Activated T-cell treated with anti-CD3 and anti-CD28 coated beads for 24 hours (primary cell): ENCODE measurements at places on chromosomes 2 and 18.

- DNase-seq: no peak
These were observed 73.4 kb downstream of the MARCHF4 start for GRCh38 chr2:216298719-216299495.

DNA sequence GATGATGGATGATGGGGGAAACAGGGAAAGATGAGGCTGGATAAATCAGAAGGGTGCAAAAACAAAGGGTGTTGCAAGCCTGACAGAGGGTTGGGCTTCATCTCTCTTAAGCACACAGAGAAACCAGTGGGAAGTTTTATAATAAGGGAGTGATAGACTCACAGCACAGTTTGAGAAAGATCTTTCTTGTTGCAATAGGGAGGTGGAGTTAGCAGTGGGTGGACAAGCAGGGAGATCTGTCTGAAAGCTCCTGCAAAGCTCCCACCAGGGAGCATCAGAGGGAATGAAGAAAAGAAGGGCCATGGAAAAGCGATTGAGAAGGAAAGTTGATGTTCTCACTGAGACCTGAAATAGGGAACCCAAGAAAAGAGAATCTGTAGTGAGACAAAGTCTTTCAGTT lies 64.9 kb downstream of the BOD1L2 start:
- DNase-seq: no peak

DNA sequence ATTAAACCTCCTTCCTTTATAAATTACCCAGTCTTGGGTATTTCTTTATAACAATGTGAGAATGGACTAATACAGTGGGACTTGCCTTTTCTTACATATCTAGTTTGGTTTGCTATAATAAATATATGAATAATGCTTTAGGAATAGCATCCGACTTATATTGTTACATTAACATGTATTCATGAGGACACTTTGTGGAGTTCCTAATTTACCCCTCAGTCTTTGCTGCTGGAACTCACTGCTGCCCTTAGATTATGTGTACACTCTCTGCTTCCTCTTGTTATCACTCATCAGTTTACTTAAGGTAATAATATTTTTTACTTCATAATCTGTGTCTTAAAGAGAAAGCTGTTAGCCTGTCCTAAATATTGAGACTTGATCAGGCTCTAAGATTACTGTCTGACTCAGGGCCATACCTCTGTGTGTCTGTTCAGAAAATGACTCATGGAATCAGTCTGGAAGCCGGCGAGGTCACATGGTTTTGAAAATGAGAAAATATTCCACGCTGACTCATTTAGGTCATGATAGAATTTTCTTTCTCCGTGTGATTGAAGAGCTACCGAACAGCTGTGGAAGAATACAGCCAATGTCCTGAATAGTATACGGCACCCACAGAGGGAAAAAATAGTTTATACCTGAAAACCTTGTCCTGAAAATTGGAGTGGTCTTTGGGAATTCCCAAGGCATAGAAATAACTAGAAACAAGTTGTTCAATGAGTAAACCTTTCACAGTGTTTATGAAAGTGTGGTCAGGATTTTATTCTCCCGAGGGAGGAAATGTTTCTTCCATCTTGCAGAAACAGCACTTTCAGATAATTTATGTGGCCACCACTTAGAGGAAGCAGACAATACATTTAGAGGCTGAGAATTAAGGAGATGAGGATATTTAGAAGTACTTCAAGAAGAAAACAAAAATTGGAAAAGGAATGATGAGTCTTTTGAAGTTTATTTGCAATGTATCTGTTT lies 156.4 kb downstream of the DSEL start:
- peak; percentile 40 for DNase-seq

DNA sequence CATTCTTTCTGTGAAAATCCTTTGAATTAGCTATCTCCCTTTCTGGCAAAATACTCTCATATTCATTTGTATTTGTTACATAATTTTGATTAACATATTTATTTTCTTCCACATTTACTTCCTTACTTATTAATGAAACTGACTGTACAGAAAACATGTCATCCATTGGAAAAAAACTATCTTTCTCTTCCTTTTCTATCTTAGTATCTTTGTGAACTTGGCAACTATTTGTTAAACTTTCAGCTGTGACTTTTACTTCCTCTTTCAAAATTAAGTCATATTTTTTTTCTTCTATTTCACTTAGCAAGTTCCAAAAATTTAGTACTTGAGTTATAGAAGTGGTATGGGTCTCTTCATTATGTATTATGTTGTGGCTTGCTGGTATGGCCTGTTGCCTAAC lies 2.6 kb downstream of the RAD51AP2 start:
- DNase-seq: no peak

- no peak for DNase-seq
These were observed 129.9 kb downstream of the SPTBN1 start for GRCh38 chr2:54586062-54586461.

DNA sequence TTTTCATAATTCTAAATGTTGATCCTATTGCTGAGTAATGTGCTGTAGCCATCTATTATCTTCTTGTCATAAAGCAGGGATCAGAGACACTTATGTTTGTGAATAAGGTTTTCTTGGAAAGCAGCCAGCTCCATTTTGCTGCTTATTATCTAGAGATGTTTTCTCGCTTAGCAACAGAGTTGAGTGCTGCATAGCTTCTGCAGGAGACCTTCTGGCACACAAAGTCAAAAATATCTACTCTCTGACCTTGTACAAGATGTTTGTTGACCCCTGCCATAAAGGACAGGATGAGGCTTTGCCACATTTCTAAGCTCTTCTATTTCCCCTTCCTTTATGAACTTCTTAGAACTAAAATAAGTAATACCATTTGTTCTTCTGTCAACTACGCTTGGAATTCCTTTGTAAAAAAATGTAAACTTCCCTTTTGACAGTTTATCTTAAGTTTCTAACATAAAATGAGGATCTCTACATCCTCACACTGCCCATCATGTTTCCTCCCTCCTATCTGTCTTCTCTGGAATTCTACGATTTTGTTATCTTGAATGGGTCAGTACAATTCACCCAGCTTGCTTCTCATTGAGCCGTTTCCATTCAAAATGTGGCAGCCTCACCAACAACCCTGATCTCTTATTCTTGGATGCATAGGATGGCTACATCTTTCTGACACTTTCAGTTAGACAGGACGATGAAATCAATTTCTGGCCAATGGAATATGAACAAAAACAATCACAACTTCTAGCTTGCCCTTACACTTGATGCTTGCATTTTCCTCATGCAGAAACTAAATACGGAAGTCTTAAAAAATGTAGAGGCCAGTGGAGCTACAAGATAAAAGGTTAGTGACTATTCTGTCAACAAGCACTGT lies 1377.0 kb downstream of the SUCLG1 start:
- no peak for DNase-seq

DNA sequence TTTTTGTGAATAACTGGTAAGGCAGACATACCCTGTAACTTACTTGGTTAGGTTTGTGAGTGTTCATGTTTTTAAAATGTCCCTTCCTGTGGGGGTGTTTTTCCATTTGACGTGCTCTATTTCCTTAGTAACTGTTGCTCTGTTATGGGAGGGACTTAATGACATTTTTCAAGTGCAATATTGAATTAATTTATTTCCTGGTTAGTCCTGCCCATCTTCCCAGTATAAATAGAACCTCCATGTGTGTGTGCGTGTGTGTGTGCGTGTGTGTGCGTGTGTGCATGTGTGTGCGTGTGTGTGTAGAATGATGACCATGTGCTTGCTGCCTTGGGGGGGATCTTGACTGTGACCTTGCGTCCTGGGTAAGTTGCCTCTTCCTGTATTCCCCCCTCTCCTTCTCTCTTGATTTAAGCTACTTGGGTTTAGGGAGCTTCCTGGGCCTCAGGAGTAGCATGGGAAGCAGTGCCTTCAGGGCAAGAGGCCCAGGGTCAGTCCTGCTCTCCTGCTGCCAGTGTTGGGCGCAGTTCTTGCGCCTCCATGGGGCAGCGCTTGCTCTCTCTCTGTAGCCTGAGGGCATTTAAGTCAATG lies 163.9 kb downstream of the LDLRAD4 start:
- DNase-seq: no peak

DNA sequence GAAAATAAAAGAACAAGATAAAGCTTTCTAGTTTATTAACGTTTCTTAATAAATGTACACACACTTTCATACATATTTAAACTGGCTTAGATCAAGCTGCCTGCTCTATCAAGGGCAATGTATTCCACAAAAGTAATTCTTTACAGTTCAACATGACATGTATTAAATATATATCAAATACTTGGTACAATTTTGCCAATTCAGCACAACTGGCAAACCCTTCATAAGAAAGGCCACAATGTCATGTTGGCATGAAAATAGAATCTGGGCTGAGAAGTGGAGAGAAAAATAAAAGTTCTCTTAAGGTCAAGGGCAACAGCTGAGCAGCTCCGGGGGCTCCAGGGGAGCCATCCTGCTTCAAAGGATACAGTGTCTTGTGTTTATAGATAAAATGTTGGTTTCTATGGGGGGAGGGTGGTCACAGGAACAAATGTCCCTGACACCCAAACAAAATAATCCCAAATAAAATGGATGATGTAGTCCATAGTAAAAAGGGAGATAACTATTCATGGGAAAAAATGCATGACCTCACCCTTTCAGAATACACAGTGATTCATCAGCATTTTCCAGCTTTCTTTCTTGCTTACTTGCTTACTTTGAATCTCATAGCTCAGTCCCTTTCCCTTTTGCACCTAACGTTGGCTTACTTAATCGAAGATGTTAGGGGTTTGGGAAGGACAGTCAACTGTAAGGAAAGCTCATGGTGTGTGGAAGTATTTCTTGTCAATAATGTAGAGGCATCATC lies 494.9 kb downstream of the NYAP2 start:
- no peak for DNase-seq

- no peak for DNase-seq
These were observed 41.1 kb downstream of the IWS1 start for GRCh38 chr2:127485051-127485693.

DNA sequence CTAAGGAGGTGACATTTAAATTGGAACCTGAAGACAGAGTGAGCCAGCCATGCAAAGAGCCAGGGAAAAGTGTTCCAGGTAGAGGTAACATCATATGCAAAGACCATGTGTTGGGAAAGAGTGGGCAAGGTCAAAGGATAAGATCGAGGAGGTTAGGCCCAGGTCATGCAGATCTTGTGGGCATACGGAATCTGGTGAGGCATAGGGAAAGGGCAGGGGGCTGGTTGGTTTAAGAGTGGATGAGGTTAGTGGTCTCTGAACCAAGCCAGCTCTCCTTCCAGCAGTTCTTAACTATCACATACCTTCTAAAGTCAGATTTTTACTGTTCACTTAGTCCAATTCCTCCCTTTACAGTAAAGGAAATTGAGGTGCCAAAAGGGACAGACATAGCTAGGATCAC lies 3.0 kb downstream of the ANKRD53 start:
- no peak for DNase-seq

DNA sequence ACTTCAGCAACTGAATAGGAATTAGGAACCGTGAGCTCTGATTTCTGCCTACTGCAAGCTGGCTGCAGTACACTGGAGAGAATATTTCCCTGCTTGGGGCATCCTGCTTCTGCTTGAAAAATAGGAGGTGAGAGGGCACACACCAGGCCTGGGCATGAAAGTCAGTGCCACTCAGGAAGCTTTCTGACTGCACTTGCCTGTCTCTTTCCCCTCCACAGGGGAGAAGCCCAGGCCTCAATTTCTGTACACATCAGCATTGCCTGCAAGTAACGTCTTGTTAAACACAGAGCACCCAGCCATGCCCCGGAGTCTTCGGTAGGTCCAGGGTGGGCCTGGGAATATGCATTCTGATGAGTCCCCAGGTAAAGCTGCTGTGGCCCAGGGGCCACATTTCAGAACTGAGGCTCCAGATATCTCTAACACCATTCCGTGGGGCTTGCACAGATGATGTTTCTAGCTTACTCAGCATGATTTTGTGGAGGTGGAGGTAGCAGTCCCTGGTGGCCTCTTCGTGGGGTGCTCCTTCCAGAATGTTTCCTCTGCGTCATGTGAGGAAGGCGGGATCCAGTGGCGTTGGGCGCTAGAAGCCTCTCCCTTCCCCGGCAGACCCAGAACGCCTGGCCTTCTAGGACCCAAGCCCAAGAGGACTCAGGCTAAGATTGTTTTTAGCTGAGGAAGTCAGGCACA lies 114.1 kb downstream of the ZBTB7C start:
- DNase-seq: no peak

DNA sequence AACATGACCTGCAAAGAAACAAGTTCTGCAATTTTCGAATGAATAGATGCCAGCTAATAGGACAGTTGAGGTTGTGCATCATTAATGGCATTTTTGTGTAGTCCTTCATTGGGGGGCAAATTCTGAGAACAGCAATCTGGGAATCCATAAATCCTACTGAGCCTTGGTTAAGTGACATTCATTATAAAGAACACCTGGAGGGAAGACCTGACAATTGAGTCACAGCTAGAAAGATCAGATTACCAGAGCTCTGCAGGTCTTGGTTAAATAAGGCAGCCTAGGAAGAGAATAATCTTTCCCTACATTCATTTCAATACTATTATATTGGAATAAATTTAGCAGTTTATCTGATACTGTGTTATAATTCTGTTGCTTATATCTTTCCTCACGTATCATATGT lies 14.3 kb downstream of the KCNH7 start:
- DNase-seq: no peak

DNA sequence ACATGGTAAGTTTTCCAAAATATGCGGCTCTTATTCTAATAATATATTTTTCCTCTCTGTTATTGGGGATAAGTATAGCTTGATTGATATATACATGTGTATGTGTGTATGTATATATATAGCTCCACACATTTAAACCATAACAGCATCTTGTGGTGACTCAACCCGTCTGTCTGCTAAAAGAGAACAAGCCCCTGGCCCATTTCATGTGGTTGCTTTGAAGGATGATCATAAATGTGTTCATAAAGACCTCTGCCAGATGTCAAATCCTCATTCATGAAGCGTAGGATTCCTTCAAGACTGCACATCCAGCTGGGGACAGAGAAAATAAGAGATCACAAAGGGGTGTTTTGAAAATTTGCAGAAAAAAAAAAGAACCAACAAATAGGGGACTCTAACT lies 79.3 kb downstream of the RHOB start:
- DNase-seq: no peak

DNA sequence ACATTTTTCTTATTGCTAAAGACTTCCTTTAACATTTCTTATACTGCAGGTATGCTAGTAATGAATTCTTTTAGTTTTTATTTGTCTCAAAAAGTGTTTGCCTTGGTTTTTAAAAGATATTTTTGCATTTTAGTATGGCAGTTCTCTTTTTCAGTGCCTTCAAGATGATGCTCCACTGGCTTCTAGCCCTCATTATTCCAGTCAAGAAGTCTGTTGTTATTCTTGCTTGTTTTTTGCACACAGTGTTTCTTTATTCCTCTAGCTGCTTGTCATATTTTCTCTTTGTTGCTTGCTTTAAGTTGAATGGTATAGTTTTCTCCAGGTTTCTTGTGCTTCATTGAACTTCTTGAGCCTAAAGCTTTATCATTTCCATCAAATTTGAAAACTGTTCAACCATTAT lies 158.0 kb upstream of the SPHKAP start:
- no peak for DNase-seq

- DNase-seq: no peak
These were observed 215.4 kb downstream of the ZNF521 start for GRCh38 chr18:25136416-25137196.

DNA sequence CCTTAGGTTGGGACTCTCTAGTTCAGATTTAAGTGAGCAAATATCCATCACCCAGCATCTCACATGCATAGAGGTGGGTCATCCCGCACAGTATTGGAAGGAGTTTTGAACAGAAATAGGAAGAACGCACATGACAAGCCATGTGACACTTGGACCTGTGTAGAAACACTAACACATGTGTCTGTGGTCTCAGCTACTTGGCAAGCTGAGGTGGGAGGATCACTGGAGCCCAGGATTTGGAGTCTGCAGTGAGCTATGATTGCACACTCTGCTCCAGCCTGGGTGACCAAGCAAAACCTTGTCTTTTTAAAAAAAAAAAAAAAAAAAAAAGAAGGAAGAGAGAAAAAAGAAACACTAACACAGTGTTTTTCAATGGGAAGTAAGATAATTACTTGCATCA lies 5.4 kb upstream of the MTCL1 start:
- no peak for DNase-seq
